ENCODE measurements at places on chromosomes 2 and 18. TPM values are rescaled to one million over a fixed set of nuclear protein-coding genes. Genes with fewer than 3 reads are reported as not detected.
A peak's percentile ranks its signal among the peaks of the same experiment; 100 is the strongest.

The MC4R gene
- total RNA-seq: not detected

The MOCOS gene
- total RNA-seq: 0.13 TPM

The CNDP1 gene
- total RNA-seq: not detected

The SERPINE2 gene
- 1.8 TPM for total RNA-seq

The PSD4 gene
- total RNA-seq: 0.51 TPM

The M1AP gene
- total RNA-seq: not detected

- peak; percentile 31 for DNase-seq
Observed at GRCh38 chr18:11909591-11910026, 1.5 kb upstream of the MPPE1 start.

GRCh38 chr2:120244656-120245519 is 7.8 kb upstream of the RALB start:
- no peak for DNase-seq

DNA sequence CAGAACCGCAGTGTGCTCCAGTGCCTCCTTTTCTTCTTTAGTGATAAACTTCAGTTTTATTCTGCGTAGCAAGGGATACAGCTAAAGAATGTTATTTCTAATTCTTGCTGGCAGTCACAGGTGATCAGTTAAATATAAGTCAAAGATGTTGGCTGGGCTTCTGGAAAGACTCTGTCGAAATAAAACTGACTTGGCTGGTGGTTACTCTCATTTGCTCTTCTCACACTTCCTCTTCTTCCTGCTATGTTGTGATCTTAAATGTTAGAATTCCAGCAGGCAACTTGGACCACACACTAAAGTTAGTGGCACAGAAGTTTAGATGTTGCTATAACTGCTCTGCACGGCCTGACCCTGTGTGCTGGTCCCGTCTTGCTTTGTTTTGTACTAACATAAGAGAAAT is 278.6 kb downstream of the CDH19 start:
- no peak for DNase-seq

- DNase-seq: no peak
Observed at GRCh38 chr18:31795747-31796146, 35.1 kb upstream of the SLC25A52 start.

DNA sequence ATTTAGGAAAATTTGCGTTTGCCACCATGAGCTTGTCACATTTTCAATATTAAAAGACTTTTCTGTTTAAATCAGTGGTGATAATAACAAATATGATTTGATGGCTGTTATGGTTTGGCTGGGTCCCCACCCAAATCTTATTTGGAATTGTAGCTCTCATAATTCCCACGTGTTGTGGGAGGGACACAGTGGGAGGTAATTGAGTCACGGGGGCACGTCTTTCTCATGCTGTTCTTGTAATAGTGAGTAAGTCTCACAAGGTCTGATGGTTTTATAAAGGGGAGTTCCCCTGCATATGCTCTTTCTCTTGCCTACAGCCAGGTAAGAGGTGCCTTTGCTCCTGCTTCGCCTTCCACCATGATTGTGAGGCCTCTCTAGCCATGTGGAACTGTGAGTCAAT is 83.4 kb upstream of the RGPD4 start:
- DNase-seq: no peak

DNA sequence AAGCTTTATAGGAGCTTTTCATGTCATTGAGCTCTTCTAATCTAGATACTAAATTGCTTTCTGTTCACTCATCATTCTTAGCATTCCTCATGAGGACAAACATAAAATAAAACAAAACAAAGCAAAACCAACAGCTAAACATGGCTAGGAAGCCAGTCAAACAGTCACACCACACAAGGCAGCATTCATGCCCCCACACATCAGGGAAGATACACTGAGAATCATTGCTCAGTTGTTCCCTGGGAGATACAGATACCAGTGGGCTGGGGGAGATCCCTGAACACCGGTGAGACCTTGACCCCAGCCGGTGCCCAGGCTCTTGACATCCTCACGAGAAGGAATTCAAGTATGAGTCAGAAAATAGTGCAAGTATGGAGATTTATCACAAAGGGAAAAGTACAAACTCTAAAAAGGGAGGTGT is 177.9 kb upstream of the ARL4C start:
- no peak for DNase-seq

DNA sequence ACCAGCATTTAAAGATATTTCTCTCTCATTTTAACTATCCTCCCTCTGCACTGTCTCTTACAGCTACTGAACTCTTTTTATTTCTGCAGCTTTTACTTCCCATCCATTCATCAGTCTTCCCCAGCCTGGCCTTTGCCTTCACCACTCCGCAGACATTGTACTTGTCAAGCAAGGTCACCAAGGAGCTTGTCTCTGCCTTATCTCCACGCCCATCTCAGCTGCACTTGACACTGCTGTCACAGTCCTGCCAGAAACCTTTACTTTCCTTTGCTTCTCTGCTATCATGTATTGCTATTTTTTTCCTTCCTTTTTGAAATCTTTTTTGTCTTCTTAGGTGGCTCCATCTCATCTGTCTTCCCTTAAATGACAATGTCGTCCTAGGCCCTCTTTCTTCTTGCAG is 147.0 kb downstream of the VWC2L start:
- DNase-seq: no peak

DNA sequence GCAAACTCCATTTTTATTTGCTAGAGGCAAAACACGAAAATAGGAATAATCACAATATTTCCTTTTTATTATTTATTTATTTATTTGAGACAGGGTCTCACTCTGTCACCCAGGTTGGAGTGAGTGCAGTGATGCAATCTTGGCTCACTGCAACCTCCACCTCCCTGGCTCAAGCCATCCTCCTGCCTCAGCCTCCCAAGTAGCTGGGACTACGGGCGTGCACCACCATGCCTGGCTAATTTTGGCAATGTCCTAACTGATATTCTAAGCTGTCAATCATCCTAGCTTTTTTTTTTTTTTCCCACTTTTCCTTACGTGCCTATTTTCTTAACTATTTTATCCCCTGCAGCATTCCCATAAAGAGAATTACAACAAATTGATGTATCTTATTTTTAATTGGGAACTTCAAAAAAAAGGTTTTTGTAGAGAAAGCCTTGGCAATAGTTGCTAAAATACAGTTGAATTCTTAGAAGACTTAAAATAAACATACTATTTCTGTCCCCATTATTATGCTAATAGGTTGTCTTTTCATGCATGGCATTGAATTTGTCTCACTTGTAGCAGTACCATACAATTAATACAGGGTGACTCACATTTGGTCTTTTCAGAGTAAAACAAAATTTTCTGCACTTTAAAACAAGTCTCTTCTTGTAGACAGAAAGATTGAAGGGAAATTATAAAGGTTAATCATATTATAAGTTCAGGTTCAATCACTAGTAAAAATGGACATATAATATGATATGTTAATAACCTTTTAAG is 153.5 kb downstream of the SLC39A10 start:
- DNase-seq: no peak

DNA sequence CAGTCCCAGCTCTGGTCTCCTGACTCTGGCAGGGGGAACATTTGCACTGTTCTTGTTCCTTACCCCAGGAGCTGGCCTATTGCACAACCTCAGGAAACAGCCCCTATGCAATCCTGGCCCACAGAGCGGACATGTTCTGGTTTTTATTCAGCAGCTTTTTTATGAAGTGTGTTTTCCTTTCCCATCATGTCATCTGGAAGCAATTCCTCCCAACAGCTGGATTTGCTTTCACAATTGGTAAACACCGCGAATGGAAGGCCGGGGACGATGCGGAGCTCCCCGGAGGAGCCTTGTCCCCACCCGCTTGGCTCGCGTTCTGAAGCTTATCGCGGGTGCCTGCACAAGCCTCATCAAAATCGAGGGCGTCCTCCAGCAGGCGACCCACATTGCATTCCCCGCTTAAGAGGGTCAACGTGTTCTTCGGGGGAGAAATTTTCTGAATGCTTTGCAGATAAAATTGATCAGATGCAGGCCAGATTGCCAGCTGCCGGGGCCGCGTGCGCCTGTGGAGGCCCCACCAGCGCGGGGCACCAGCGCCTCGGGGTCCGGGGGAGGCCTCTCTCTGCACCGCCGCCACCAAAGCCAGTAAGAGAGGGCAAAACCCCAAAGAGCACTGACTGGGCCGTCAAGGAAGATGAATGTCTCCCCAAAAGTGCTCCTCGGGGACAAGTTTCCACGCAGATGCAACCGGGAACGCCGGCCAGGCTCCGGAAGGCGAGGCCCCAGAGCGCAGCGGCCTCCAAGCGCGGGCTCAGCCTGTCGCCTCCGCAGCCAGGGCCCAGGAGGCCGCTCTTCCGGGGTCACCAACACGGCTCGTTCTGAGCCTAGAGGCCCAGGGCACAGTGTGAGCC is 60.3 kb upstream of the SP3 start:
- no peak for DNase-seq

GRCh38 chr18:60100778-60101177 is 201.0 kb downstream of the PMAIP1 start:
- no peak for DNase-seq

DNA sequence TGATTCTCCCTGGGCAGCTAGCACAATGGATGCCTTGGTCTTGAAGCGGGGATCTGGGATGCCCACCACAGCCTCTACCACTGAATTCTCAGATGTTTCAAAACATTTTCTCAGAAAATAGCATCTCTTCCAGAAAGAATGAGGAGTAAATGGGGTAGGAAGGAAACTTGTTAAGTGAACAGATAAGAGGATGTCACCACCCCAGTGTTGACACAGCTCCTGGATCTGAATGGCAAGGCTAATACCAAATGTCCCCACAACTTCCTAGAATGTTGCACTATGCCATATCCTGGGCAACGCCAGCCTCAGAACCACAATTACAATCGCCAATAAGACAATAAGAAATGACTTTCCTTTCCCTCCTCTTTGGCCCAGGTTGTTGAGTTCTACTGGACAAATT is 177.2 kb downstream of the BCL11A start:
- DNase-seq: no peak
